ENCODE measurements at places on chromosomes 7 and 10.

DNA sequence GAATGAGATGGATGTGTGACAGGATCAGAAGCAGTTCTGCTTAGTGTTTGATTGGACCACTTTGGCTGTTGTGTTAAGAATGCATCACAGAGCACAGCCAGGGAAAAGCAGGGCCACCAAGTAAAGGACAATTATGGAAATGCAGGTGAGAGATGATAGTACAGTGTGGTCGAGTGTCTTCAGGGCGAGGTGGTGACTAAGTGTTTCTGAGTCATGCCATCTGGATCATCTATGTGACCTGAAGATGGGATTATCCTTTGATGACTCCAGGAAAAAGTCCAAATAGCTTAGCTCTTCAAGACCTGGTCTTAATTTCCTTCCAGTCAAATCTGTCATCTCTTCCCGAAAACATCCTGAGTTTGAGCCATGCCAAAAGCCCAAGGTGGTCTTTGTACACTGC, 523.2 kb upstream of the IGFBP3 start:
- no peak for DNase-seq

DNA sequence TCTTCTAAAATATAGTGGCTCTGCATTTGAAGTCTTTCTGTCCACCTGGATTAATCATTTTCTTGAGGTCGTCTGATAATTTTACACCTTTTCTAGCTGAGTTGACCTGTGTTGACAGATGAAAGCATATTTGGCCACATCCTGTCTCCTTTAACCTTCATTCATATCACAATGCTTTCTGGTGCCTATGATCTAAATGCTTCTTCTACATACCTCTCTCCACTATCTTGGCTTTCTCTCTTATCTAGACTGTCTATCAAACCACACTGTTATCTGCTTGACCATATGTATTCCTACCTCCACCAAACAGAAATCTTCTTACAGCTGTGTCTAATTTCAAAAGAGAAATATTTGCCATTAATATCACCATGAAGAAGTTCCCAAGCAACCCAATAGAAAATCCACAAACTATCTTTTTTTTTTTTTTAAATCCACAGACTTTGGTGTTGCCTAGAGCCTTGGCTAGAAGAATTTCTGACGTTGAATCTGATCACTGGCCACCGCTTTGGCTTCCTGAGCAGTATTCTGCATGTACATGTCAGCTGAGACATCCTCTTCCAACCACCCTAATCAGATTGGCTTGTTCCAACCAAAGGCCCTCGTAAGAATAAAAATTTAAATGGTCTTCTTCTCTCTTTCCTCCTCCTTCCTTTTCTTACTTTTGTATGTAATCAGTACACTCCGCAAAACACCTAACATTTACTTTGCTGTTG, 66.3 kb upstream of the SP4 start:
- no peak for DNase-seq

- peak; percentile 95 for DNase-seq
Observed at GRCh38 chr7:74254129-74254857, at the start of gene RFC2. Gene RFC2 (minus strand): TSS chr7:74254399. CDS start chr7:74254383, 16 bp downstream.

DNA sequence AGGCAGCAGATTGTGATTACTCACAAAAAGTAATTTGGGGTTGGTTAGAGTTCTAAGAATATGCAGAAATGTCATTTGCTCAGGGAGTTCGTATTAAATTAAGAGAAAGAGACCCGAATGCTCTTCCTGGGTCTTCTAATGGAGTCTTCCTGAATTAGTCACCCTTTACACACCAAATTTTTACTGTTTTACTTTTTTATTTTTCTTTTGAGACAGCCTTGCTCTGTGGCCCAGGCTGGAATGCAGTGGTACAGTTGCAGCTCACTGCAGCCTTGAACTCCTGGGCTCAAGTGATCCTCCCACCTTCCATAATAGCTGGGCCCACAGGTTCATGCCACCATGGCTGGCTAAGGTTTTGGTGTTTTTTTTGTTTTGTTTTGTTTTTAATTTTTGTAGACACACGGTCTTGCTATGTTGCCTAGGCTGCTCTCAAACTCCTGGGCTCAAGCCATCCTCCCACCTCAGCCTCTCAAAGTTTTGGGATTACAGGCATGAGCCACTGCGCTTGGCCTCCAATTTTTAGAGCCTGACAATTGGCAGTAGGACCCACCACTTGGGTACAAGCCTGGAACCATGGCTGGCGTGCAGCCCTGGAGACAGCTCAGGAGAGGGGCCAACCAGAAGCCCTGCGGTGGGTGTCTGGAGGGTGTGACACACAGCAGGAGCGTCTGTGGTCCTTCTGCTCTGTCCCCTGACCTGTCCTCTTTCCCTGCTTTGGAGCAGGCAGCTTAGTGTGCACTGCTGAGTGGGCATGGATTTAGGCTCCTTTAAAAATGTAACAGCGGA, 16.4 kb upstream of the BHLHA15 start:
- DNase-seq, result no peak

- DNase-seq, result no peak
Observed at GRCh38 chr10:667096-667495, 22.4 kb downstream of the DIP2C start.

DNA sequence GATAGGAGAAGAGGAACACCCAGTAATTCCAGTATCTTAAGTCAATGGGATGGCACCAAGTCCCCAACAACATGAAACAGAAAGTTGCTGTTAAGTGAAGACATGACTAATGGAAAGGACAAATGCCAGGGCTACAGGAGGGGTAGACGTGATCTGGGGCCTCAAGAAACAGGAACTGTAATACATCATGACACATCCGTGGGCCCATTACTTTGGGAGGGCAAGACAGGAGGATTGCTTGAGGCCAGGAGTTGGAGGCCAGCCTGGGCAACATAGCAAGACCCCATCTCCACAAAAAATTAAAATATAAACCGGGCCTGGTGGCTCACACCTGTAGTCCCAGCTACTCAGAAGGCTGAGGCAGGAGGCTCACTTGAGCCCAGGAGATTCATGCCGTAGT, 408.6 kb upstream of the PRKCQ start:
- no peak for DNase-seq

DNA sequence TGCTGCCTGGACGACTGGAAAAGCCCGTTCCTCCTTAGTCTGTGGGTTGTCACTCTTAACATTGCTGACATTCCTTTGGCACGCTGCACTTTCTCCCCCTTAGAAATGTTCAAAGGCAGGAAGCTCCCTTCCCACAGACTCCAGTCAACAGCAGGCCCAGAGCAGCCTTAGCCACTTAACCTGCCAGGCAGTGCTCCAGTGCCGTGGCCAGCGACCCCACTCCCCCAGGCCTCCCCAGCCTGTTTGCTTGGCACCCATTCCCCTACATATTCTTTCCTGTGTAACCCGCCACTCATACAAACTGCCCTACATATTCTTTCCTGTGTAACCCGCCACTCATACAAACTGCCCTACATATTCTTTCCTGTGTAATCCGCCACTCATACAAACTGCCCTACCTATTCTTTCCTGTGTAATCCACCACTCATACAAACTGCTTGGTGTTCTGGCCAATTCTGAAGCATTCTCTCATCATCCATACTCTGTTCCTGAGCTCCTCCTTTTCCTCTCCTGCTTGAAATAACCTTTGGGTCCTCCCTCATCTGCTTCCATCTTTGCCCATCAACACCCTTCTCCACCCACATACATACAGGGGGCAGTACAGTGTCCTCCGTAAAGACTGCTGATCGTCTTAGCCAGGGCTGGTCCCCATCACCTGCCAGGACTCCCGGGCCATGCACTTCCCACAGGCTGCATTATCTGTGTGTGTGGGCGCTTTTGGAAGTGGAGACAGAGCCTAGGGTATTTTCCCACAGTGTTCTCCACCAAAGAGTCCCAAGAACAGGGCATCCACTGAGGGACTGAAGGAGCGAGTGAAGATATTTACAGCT, 57.3 kb downstream of the ADARB2 start:
- DNase-seq, result no peak

- no peak for DNase-seq
Observed at GRCh38 chr7:6403907-6404306, 43.8 kb downstream of the DAGLB start.

GRCh38 chr7:117775801-117776200, 97.4 kb downstream of the CTTNBP2 start:
- no peak for DNase-seq

DNA sequence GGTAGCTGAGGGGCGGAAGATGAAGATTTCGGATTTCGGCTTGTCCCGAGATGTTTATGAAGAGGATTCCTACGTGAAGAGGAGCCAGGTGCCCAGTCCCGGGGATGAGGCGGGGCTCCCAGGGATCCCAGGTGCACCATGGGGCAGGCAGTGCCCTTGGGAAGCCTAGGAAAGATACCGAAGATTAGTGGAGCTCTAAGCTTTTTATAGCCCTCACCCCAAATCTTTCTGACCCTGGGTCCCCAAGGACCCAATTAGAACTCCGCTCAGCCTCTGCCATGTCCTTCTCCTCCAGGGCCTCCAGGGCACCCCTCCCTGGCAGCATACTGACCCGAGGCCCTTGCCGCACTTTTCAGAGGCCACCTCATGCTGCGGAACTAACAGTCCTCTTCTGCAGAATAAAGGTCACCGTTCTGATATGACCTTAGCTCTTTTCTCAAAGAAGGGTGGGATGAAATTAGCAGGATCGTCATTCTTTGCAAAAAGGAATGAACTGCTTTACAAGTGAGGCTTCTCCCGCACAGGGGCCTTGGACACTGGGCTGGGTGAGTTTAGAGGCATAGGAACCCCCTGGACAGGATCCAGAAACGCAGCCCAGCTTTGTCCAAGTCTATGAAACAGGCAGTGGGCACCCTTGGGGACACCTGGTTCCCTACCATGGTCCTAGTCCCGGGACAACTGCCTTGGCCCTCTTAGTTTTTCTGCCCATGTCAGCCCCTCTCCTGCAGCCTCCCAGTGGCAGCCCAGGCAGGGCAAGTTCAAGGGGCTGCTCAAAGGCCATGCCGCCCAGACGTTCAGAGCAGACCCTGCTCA, 17.9 kb upstream of the CSGALNACT2 start:
- no peak for DNase-seq

DNA sequence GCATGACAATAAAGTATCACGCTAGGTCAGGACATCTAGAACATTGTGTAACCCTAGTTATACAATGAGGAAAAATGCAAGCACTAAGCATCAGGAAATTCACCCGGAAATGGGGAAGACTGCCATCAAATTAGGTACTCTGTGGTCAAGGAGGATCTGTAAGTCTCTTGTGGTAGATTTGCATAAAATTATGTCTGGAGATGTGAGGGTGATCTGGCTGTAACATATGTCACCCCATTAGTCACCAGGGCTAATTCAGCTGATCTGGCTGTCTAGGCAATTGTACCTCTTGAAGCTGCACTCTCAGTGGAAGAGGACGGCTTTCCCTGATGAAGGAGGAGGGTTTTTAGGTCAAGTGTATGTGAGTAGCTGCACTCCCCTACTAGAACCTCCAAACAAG, 14.8 kb downstream of the AKR1D1 start:
- DNase-seq, result no peak

GRCh38 chr7:111356941-111357340, 205.4 kb downstream of the IMMP2L start:
- no peak for DNase-seq

DNA sequence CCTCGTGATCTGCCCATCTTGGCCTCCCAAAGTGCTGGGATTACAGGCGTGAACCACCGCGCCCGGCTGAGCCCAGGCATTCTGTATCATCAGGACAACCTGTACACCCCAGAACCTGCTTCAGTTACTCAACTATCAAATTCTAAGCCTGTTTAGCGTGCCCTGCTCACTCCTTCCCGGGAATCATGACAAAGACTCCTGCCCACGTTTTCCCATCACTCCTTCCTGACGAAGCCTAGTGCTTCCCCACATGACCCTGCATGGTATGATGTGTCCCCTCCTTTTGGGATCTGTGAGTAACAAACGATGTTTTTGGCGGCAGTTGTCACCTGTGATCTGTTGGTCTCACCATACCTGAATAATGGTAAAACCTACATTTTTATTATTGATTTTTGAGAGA, 12.2 kb upstream of the RADIL start:
- DNase-seq, result no peak

DNA sequence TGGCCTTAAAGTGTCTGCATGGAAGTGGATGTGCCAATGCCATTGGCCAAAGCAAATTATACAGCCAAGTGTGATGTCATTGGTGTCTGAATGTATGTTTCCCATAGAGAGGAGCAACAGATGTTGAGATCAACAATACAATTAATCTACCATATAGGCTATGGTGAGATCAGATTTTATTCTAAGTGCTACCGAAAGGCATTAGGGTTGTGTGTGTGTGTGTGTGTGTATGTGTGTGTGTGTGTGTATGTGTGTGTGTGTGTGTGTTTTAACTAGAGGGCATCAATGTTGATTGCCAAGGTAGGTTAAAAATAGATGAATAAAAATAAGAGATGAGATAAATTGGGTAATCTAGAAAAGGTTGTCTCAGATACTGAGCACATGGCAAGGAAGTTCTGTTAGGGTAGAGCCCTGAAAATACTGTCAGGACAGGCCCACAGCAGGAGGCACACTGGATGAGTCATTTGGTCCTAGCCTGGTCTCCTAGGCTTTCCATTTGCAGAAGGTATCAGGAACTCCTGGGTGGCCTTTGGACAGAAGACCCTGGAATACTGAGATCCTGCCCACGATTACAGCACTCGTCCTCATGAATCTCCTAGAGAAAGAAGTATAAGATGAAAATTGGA, 446.0 kb upstream of the PODXL start:
- no peak for DNase-seq

DNA sequence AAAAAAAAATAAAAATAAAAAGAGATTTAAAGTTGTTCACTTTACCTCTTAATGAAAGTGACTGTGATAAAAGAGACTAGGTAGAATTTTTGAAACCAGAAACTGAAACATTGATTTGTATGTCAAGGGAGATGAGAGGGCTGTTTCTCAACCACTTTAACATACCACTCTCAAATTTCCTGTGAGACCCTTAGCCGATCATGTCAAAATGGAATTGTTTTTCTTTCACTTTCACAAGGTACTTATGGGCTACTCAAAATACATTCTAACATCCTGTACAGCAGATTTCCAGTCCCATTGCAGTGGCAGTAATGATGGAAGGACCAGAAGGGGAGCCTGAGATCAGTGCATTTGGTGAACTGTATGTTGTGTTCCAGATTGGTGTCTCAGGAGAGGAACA, 261.2 kb downstream of the PPP1R3A start:
- no peak for DNase-seq

GRCh38 chr7:140004672-140005071, 58.1 kb downstream of the PARP12 start:
- DNase-seq, result no peak

DNA sequence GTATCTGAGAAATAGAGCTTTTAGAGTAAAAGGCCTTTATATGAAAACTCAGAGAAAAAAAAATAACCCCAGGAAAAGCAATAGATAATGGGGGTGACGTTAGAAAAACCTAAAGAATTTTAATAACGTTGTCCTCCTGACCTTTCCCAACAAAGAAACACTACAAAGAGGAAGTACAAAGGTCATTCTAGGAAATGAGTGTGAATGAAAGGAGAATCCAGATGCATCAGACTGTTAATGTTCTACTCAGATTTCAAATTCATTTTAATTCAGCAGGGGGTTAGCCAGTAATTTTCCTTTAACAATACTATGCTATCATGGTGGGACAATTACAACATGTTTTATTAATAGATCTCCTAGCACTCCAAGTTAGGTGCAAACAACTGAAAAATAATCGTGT, 73.8 kb upstream of the CDK1 start:
- DNase-seq, result no peak

DNA sequence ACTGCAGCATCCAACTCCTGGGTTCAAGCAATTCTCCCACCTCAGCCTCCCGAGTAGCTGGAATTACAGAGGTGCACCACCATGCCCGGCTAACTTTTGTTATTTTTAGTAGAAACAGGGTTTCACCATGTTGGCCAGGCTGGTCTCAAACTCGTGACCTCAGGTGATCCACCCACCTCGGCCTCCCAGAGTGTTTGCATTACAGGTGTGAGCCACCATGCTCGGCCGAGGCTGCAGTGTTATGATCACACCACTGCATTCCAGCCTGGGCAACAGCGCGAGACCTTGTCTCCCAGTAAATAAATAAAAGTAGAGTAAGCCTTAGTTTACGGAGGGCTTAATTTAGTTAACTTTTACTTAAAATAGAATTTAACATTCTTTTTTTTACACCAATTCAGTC, 23.7 kb upstream of the IGF2BP3 start:
- DNase-seq, result no peak

Data from CD4-positive, alpha-beta T cell treated with Interleukin-6 at 100 ng/mL for 8 hours (primary cell).